ENCODE measurements at places on chromosomes 4 and X.

DNA sequence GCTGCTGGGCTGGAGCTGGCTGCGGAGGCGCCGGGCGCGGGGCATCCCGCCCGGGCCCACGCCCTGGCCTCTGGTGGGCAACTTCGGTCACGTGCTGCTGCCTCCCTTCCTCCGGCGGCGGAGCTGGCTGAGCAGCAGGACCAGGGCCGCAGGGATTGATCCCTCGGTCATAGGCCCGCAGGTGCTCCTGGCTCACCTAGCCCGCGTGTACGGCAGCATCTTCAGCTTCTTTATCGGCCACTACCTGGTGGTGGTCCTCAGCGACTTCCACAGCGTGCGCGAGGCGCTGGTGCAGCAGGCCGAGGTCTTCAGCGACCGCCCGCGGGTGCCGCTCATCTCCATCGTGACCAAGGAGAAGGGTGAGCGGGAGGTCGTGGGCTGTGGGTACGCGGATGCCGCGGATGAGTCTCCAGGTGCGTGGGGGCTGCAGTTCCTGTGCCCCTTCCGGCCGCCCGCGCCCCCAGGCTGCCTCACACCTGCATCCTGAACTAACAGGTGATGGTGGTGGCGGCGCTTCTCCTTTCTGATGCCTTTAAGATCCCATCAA, 499 bp downstream of the CYP2U1 start:
- no peak for DNase-seq

- peak; percentile 14 for DNase-seq
These were observed at the start of gene FGF2 for GRCh38 chr4:122826553-122827257. Gene FGF2, plus strand, starts transcription at chr4:122826831. Its CDS starts 344 bp downstream, at chr4:122827175.

GRCh38 chr4:168279556-168279955, 39.0 kb downstream of the DDX60 start:
- DNase-seq = no peak

- no peak for DNase-seq
These were observed 51.7 kb upstream of the OTUD4 start for GRCh38 chr4:145231906-145232700.

- no peak for DNase-seq
These were observed 304.9 kb upstream of the KLF3 start for GRCh38 chr4:38359113-38359512.

- DNase-seq = peak; percentile 67
These were observed at the start of gene ARMCX4 for GRCh38 chrX:101485212-101485949. Gene ARMCX4, plus strand, starts transcription at chrX:101485456. Its CDS starts 3,134 bp downstream, at chrX:101488590.

DNA sequence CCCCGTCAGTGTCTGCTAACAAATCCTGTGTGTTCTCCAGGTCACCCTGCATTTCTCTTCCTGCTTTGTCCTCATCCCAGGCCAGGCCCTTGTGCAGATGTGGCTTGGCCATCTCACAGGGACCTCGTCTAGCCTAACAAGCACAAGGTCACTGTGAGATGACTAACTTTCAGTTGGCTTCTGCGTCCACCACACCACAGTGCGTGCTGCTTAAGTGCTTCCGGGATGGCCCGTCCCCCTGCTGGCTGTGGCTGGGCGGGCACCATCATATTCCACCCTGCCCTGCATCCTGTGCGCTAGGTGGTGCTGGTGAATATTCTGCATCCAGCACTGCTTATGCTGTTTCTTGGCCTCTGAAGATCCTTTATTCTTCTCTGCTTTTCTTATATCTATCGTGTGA, 33.8 kb downstream of the RBBP7 start:
- DNase-seq = no peak

DNA sequence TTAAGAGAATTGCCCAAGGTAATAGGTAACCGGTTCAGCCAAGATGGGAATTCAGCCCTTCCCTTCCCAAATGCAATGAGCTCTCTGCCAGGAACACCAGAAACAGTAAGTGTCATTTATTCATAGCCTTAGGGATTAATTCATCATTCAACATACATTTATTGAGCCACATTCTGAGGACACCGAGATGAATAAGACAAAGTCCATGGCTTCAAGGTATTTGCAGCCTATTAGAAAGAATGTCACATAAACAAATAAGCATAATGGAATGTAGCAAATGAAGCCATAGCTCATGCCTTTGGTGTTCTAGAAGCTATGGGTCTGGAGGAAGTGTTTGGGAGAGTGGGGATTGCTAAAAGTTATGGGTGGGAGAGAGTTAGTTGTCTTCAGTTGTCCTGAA, 6.3 kb upstream of the TAB3 start:
- DNase-seq = no peak

All from NCI-H1930 (cell line).